ENCODE measurements at places on chromosomes 7 and 10.
A peak's percentile ranks its signal among the peaks of the same experiment; 100 is the strongest.

GRCh38 chr10:97640868-97641811, 669 bp downstream of the PI4K2A start:
- peak; percentile 33 for DNase-seq

DNA sequence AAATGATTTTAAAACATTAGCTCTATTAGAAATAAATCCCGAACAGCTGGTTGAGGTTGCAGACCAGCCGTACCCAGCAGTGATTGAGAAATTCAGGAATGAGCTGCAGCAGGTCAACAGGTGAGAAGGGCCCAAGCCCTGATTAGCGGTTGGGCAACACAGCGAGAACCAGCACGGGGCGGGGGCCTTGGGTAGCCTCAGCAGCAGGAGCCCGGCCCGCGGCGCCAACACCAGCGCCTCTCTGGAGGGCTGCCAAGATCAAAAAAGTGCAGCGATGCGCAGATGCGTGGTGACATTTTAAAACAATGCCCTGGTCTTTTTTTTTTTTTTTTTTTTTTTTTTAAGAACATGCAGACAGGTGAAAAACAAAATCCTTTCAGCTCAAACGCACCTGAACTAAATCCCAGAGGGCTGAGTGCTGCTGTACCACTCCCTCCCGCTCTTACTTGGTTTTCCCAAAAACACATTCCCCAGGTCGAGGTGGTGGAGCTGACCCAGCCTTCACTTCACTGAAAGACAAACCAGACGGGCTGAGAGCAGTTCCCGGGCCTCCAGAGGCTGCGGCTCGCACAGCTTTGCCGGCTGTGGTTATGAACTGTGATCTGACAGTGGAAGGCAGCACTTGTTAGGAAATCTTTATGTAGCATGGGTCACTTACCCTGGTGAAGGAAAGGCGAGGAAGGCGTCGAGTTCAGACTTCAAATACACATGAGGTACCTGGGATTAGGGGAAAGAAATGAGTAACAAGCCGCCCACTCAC, 579.4 kb downstream of the SDK1 start:
- no peak for DNase-seq

DNA sequence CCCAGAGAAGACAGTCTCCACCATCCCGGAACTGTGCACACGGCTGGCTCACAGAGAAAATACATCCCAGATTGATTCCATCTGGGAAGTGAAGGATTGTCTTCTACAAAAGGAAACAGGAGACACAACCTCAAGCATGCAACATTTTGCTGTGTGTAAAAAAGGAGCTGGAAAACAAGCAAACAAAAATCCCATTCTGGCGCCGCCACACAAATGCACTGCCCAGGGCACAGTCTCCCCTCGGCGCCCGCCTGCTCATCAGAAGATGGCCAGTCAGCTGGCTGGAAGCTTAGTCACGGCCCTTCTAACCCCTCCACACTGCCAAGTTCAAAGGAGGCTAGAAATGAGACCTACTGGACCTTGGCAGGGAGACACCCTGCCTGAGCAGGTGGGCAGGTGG, 14.1 kb upstream of the CYTH3 start:
- no peak for DNase-seq

- no peak for DNase-seq
Measured at GRCh38 chr10:119131512-119132240, 27.8 kb downstream of the DENND10 start.

DNA sequence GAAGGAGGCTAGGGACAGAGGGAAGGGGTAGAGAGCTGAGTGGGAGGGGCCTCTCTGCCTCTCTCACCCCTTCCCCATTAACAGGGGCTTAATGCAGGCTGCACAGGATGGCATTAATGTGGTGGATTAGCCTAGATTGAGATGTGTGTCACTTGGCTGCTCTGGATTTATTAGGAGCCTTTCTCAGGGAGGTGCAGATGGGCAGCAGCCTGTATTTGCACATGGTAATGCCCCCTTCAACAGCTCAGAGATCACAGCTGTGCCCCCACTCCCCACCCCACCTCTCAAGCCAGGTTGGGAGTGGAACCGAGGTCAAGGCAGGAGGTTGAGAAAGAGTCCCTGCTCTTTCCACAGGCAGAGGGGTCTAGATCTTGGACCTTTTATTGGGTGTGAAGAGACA, 7.3 kb downstream of the PITX3 start:
- no peak for DNase-seq

DNA sequence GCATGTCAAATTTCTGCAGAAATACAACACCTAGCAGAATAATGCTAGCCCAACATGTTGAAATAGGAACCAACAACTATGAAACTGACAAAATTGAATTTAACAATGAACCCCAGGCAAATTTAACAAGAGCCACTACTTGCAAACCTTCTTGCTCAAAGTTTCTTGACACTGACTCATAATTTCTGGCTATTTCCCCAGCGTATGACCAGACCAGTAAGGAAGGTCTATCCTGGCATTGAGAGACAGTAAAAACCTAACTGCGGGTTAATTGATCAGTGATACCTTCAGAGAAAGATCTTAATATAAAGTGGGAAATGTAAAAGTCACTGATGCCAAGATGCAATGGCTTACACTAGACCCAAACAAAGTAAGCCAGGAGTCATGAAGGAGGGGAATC, 510.1 kb downstream of the ARL4A start:
- DNase-seq: peak; percentile 11

GRCh38 chr10:100571084-100571856, 35.5 kb downstream of the HIF1AN start:
- no peak for DNase-seq

DNA sequence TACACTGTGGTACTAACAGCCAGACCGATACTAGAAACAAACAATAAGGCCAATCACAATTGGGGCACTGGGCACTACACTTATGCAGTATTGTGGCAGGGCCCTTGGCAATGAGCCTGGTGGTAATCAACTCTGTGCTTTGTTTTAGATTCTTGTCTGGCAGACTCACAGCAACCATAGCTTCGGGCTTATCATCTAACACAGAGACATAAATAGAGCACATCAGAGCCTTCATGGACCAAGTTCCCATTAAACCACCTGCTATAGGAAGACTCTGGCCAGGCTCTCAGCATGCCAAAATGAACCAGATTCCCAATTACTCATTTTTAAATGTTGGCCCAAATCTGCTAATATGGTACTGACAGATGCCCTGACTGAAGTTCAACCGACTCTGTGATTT, 218.6 kb downstream of the DGKI start:
- no peak for DNase-seq

Measured in fibroblast of skin of right quadriceps (primary cell).